Hindlimb muscle (tissue), 1 donor: ENCODE measurements at places on chromosomes 2 and 18. TPM values are rescaled to one million over a fixed set of nuclear protein-coding genes. Genes with fewer than 3 reads are reported as not detected.

The KCNJ13 gene
- 0.26 TPM for polyA plus RNA-seq

The RFTN2 gene
- polyA plus RNA-seq = 13.2 TPM

The PCARE gene
- 0.28 TPM for polyA plus RNA-seq

The MROH2A gene
- polyA plus RNA-seq = not detected

The DES gene
- polyA plus RNA-seq = 5,382 TPM

The SERPINE2 gene
- 88.6 TPM for polyA plus RNA-seq

DNA sequence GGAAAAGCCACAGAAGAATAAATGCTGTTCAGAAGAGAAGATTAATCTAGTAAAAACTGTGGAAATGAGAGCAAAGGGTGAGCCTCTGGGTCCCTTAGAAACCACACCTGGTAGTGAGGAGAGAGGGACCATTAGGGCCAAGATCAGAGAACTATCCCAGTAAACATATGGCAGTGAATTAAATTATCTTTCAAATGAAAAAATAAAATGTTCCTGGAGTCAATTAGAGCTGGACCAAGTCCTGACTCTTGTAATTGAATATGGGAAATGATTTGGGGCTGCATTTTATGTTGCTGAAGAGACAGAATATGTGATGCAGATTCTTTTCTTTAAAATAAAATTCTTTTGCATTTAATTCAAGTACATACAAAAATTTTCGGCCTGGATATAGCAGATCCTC, 62.2 kb upstream of the PAX3 start:
- no peak for DNase-seq

GRCh38 chr2:138086576-138086975, 122.3 kb downstream of the HNMT start:
- no peak for DNase-seq

- no peak for DNase-seq
These were observed 131.0 kb upstream of the ZEB2 start for GRCh38 chr2:144650907-144651306.

GRCh38 chr18:34637094-34637801, 72.8 kb upstream of the DTNA start:
- DNase-seq = no peak

DNA sequence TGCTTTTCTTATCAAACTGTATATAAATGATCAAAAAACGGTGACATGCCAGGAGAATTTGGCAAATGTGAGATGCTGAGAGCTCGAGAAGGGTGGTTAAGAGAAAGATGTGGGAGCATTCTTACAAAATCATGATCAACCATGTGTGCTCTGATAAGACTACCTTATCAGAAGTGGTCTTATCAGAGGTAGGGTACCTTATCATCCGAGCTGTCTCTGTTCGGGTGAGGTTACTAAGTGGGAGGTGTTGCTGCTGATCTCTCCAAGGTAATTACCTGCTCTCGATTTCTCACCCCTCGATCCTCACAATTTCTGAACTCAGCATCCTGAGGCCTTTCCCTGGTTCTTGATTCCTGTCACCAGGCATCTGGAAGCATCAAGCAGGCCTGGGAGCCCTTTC, 813.0 kb upstream of the ID2 start:
- DNase-seq = no peak

DNA sequence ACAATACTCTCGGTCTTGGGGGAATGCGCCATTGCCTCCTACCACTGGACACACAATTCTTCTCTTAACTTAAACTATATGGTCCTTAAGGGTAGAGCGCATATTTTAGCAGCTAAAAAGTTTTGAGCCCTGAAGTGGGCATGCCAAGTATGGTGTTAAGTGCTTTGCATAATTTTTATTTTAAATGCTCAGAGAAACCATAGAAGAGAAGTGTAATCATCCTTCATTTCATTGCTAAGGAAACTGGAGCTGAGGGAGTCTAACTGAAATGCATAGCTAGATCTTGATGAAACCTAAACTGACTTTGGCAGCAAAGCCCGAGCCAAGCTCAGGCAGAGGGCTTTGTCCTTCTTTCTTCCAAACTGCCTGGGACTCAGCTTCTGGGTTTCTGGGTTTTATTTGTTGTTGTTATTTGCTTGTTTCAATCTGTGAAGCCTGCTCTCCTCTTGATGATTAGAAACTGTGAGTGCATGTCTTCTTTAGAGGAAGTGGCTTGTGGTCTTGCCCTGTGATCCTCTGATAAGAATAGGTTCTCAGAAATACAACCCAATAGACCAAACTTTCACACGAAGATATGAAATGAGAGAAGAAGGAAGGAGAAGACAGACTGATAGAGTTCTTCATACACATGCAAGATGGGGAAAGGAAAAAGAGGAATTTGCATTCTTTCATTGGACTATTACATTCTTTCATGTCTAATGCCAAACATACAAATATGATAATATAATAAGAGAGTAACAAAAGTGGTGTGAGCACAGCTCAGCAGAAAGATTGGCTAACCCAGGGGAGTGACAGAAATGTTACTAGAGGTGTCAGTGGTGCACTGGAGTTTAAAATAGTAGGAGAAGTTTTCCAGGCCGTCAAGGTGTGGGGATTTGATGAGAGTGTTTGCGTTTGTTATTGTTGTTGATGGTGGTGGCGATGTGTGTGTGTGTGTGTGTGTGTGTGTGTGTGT, 7.5 kb upstream of the RNF144A start:
- DNase-seq = no peak

DNA sequence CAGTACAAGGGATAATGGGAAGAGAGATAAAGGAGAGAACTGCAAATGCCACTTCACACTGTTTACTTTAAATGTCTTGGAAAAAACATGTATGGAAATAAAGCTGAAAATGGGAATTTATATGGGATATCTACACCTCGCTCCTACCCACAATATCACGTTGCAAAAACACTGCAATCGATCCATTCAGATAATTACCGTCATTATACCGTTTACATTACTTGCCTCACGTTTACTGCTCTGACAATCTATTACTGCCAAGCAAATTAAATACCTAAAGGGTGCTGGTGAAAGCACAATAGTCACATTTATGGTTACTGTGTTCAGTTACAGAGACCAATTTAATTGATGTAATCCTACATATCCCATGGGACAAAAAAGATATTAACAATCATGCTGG, 214.7 kb upstream of the LYPD1 start:
- DNase-seq = no peak

- no peak for DNase-seq
These were observed 113.7 kb upstream of the SRD5A2 start for GRCh38 chr2:31694444-31694843.

DNA sequence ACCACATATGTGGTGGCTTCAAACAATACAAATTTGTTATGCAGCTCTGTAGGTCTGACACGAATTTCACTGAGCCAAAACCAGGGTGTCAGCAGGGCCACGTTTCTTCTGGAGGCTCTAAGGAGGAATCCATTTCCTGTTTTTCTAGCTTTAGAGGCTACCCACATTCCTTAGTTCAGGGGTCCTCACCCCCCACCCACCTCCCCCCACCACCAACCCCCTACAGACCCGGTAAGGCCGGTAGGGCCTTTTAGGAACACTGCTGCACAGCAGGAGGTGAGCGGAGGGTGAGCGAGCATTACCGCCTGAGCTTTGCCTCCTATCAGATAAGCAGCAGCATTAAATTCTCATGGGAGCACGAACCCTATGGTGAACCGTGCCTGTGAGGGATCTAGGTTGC, 10.6 kb upstream of the SLC39A10 start:
- no peak for DNase-seq

DNA sequence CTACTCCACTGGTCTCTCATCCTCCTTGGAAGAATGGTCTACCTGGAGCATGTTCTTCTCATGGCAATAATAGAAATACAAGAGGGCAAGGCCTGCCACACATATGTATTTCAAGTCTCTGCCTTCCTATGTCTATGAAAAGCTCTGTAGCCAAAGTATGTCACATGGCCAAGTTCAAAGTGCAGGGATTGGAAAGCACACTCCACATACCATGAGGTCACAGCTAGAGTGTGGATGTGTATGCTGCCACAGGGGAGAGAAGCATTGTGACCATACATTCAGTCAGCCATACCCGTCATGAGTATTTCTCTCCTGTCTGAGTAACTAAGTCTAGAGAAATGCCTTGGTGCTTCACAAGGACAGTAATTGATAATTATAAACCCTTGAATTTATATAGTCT, 8.8 kb upstream of the EIF2AK3 start:
- DNase-seq = no peak

DNA sequence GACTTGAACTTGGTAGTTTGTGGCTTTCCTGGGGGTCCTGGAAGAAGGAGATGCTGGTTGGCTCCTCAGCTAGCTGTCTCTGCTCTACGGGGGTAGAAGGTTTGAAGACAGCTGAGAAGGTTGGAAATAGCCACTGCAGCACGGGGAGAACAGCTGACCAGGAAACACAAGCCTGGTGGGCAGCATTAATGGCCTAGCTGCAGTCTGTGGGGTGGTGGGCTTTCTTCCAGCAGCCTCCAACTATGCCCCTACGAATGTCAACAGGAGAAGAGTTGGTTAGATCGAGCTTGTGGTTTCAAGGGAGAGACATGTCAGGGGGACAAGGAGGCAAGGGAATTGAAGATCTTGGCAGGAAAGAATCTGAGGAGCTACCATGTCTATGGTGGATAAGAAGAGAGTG, 38.9 kb downstream of the PMAIP1 start:
- no peak for DNase-seq

GRCh38 chr2:235595422-235596010, 101.7 kb downstream of the AGAP1 start:
- DNase-seq = peak; percentile 82

- DNase-seq = no peak
These were observed 112.7 kb upstream of the BCL2L11 start for GRCh38 chr2:111007757-111008688.

GRCh38 chr2:128613351-128613750, 294.7 kb upstream of the HS6ST1 start:
- DNase-seq = no peak

DNA sequence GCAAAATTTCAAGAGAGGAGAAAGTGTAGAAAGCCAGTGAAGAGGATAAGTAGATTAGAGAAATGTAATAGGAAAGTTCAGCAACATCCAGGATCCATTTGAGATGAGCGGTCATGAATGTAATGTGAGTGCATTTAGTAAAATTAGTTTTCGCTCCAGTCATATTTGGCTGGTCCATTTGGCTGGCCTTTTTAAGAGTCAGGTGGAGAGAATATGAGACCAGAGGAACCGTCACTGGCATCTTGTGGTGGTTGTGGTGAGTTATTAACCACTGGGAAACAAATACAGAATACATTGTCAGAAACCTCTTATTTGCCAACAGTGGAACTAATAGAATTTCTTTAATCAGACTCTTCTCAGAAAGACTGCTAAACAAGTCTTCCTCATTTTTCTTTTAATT, 1064.3 kb upstream of the CDH2 start:
- no peak for DNase-seq

DNA sequence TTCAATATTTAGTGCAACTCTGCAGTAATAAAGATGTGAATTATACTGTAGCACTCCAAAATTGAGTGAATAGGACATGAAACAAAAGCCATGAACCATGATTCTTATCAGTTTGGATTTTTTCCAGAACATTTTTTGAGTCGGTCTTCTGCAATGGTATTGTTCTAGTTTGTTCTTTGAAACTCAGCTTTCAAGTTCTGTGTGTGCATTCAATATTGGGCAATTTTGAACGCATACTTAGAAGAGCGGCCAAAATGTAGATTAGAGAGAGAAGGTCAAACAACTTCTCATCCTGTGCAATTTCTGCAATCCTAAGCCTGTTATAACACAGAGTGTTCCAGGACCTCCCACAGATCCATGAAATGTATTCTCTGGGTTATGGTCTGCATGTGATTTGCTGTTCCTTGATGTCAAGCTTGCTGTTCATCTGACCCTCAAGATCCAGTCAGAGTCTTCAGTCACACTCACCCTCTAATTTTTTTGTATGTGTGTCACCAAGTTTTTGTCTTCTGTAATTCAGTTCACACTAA, 48.3 kb downstream of the TSPYL6 start:
- DNase-seq = no peak

GRCh38 chr2:77104554-77104953, 417.6 kb downstream of the LRRTM4 start:
- no peak for DNase-seq

DNA sequence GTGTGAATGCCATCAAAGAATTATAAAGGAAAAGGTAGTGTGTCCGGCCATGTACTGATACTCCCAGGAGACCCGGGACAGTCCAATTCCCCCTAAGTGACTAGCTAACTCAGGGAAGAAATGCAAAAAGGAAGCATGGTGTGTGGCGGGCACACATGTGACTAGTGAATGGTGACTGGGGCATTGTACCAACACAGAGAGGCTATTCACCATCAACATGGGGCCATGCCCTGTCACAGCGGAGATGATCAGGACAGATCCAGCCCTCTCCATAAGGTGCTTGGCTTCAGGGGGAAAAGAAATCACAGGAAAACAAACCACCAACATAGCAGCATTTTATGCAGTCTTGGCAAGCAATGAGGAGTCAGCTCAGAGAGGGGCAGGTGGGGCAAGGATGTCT, 34.3 kb downstream of the FAM168B start:
- no peak for DNase-seq

DNA sequence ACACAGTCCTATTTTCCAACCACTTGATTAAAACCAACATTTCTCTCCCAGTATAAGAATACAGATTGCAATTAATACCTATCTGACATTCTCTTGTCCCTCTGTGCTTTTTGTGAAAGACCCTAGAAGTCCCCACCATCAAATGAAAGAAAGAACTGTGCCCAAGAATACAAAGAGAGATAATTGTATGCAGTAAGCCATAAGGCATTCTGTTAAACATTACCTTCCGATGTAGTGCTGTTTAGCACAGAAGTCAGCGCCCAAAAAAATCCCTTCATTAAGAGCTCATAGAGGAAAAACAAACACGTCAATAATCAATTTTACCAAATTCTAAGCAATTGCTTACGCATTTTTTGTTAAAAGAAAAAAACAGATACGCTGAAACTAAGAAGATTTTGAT, 41.1 kb downstream of the ZNF516 start:
- DNase-seq = no peak

GRCh38 chr2:120014226-120014980, 1.5 kb downstream of the EPB41L5 start:
- DNase-seq = no peak

DNA sequence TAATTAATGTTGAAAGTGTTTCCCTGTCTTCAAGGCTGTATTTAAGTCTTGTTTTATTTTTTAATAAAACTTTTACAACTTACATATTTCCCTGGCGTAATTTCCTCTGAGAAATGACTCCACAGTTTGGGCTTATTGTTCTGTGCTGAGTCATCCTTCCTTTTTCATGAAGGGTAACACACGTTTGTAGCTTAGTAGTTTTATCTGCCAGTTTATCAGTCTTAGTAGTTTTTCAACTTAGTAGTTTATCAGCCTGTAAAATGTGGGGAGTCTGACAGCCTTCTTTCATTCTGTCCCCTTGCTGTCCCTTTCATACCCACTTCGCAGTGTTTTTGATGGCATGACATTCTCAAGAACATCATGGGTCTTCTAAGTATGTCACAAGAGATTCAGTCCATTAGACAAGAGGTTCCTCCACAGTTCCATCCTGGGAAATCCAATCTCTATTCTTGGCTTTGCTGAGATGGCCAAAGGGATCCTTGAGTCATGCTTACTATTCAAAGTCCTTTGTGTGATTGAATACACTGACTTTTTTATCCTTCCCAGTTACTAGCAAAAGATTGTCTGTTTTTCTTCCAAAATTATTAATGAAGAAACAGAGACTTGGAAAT, 60.0 kb upstream of the SGPP2 start:
- DNase-seq = no peak

GRCh38 chr2:20313659-20314058, 37.0 kb downstream of the PUM2 start:
- no peak for DNase-seq

GRCh38 chr2:197300139-197300538, 10.4 kb downstream of the ANKRD44 start:
- DNase-seq = no peak
